ENCODE measurements at places on chromosomes 16 and 17.
A peak's percentile ranks its signal among the peaks of the same experiment; 100 is the strongest.

GRCh38 chr17:77096570-77097214 is 44.1 kb upstream of the SEC14L1 start:
- no peak for DNase-seq

DNA sequence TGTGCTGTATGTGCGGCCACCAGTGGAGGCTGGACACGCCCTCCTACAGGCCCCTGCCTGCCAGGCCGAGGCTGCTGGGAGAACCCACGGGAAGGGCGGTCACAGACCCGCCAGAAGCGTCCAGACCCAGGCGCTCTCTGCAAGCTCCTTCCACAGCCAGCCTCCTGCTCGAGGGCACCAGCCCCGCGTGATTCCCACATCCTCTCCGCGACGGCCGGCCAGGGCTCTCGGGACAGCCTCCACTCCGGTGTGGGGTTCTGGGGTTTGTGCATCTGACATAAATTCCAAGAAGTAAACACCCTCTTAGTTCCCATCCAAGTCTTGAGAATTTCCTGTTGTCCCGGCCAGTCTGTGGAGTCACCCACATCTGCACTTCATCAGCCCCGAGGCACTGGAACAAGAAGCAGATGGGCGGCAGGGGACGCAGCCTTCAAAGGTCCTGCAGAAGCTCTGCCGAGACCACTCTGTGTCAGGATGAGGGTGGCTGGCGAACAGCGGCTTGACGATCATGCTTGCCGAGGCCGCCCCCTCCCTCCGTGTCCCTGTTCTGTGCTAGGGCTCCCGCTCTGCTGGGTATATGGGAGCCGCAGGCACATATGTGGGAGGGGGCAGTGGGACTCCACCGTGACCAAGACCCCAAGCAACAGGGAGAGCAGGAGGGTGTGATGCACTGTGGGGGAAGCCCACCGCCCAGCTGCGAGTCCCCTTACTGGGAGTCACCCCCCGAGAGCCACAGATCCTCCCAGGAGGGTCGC is 2.4 kb upstream of the TMEM204 start:
- DNase-seq = peak; percentile 82

- DNase-seq = no peak
Observed at GRCh38 chr16:72740347-72740746, 307.6 kb downstream of the ZFHX3 start.

GRCh38 chr16:87418644-87419043 is 26.5 kb downstream of the MAP1LC3B start:
- no peak for DNase-seq

- no peak for DNase-seq
Observed at GRCh38 chr16:66277311-66278070, 89.0 kb upstream of the CDH5 start.

GRCh38 chr17:82354804-82355308 is 4.2 kb upstream of the TEX19 start:
- no peak for DNase-seq

DNA sequence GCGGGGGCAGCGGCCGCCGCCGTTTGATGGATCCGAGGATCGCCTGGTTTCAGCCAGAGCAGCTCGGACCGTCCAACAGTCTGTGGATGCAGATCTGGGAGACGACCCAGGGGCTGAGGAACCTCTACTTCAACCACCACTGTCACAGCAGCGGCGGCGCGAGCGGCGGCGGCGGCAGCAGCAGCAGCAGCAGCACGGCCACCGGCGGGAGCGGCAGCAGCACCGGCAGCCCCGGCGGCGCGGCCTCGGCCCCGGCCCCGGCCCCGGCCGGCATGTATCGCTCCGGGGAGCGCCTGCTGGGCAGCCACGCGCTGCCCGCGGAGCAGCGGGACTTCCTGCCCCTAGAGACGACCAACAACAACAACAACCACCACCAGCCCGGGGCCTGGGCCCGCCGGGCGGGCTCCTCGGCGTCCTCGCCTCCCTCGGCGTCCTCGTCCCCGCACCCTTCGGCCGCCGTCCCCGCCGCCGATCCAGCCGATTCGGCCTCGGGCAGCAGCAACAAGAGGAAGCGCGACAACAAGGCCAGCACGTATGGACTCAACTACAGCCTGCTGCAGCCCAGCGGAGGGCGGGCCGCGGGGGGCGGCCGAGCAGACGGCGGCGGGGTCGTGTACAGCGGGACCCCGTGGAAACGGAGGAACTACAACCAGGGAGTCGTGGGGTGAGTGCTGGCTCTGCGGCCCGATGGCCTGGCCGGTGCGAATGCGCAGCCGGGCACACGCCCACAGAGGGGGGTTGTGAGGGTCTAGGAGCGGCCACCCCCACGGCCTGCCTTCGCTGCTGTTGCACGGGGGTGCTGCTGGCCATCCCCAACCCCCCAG is 702 bp downstream of the TENT4B start:
- DNase-seq = peak; percentile 28

GRCh38 chr16:84924331-84925091 is 86.8 kb downstream of the ZDHHC7 start:
- peak; percentile 60 for DNase-seq

DNA sequence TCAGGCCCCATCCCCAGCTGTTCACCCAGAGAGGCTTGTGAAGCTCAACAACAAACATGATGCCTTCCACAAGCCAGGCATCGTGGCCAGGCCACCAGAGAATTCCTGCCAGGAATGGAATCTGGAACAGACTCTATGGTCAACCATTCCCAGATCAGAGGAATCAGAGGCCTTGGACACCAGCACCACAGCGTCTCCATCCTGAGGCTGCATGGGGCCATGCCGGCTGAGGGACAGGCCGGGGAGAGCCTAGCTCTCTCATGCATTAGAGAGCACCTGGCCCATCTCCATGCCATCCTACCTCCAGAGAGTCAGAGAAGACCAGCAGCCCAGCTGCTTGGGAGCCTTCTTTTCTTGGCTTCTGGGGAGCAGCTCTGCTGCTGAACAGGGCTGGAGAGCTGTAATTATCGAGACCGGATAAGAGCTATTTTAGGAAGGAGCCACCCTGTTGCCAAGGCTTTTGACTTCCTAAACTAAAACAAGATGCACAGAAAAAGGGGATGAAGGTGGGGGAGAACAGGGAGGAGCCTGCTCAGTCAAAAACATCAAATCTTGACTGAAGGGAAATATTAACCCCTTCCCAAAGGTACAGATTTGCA is 24.5 kb upstream of the MTMR4 start:
- DNase-seq = no peak

- no peak for DNase-seq
Observed at GRCh38 chr17:57197466-57198071, 58.8 kb upstream of the MSI2 start.

DNA sequence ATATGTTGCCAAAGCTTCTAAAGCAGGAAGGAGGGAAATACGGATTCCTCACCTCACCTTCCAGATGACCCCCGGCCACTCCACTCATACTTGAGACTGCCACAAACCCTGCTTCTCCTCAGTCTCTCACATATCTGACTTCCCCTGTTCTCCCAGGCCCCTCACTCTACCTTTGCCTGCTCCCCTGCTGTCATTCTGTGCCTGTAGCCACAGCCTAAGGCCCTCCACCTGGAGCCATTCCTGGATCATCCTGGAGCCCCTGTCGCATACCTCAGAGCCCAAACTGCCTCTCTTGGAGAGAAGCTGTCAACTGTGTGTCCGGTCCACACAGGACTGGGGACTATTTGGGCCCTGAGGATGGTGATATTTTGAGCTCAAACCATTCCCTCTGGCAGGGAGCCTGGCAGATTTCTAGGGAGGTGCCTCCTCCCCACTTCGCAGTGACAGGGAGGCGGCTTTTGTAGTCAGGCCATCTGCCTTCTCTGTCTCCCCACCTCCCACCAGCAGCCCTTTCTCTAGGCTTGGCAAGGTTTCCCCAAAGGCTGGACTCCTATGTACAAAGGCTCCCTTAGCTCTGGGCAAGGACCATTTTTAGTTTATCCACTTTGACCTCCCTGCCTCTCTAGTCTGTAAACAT is 2.3 kb upstream of the MED24 start:
- no peak for DNase-seq

DNA sequence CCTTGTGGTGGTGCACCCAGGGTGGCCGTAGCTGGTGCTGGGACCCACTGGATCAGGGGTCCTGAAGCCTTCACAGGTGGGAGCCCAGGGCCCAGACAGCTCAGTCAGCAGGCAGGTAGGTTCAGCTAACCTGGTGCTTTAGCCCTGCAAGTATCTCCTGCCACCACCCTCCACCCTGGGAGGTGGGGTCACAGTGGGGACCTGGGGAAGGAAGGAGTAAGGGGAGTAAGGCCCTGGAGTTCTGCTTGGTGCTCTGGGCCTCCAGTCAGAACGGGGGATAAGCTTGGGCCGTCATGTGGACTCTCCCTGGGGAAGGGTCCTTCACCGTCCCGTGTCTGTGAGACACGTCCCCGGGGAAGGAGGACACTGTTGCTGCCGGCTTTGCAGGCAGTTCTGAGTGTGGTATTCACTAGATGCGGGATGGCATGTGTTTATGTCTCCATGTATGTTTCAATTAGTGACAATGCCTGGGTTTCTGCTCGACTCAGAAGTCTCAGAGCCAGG is 20.7 kb downstream of the SGSM2 start:
- no peak for DNase-seq

DNA sequence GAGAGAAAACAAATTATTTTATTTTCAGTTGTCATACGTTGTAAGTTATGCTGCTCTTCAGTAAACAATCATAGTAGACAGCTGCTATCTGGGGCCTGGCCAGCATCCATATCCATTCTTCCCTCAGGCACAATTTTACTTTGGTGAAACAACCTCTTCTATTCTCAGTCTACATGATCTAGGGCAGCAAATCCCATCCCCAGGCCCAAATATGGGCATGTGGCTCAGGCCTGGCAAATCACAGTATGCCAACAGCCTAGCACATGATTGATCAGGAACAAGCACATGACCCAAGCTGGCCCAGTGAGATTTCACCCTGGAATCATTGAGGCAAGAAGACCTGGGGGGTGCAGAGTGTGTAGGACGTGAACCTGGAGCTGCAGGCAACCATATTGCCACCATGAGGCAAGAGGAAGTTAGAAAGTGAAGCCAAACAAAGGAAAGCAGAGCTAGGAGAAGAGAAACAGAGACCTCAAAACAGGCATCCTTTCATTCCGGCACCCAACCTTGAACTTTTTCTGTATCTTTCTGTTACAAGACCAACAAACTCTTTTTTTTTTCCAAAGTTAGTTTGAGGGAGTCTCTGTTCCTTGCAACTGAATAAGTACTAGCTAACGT is 10.3 kb upstream of the ABCC12 start:
- DNase-seq = no peak

Data from psoas muscle (tissue), 8 donors.